ENCODE measurements at places on chromosomes 5 and 9.

GRCh38 chr5:147451193-147451592, 58.7 kb downstream of the DPYSL3 start:
- no peak for DNase-seq

- DNase-seq = no peak
These were observed 1.6 kb upstream of the FBXW11 start for GRCh38 chr5:172008111-172008455.

DNA sequence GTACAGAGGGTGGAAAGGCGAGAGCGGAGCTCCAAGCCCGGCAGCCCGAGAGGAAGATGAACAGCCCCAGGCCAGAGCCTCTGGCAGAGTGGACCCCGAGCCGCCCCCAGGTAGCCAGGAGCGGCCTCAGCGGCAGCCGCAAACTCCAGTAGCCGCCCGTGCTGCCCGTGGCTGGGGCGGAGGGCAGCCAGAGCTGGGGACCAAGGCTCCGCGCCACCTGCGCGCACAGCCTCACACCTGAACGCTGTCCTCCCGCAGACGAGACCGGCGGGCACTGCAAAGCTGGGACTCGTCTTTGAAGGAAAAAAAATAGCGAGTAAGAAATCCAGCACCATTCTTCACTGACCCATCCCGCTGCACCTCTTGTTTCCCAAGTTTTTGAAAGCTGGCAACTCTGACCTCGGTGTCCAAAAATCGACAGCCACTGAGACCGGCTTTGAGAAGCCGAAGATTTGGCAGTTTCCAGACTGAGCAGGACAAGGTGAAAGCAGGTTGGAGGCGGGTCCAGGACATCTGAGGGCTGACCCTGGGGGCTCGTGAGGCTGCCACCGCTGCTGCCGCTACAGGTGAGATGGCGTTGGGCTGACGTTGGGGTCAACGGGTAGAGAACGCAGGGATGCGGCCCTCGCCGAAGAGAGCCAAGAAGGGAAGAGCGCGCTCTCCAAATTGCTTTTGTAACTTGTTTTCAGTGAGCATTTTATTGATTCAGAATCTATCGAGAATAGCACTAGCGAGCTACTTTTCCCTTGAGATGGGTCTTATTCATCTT, at the start of gene PTGER4:
PTGER4 (plus strand) TSS at position 3 of the 769 bp plus-strand sequence. CDS start 1,079 bp downstream, outside the sequence.
- DNase-seq = no peak

DNA sequence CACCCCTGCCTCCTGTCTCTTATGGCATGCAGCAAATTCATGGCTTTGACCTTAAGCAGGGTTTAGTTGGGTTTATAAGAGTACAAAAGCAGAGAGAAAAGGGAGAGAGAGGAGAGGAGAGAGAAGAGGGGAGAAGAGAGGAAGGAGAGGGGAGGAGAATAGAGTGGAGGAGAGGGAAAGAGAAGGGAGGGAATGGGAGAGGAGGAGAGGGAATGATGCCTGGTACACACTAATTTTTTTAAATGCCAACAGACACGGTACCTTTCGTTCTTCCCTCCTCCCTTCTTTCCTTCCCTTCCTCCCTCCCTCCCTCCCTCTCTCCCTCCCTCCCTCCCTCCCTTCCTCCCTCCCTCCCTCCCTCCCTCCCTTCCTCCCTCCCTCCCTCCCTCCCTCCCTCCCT, 48.7 kb downstream of the TNC start:
- no peak for DNase-seq

GRCh38 chr5:141717043-141717442, 35.0 kb upstream of the ARAP3 start:
- no peak for DNase-seq
